ENCODE measurements at places on chromosomes 2 and 18.

GRCh38 chr2:197140045-197140444 is 170.5 kb downstream of the ANKRD44 start:
- DNase-seq: no peak

DNA sequence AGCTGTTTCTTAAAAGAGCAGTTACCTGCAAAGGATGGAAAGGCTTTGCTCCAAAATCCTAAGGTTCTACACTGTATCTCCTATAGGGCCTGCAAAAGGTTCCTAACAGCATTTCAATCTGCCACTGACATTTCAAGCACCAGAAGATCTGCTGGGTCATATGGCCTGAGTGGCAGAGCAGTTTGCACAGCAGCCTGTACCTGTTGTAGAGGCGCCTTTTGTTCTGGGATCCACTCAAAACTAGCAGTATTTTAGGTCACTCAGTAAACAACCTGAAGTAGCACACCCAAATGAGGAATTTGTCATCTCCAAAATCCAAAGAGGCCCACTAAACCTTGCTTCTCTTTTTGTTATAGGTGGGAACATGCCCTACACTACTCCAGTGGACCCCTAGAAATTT is 6.2 kb downstream of the FAM210A start:
- no peak for DNase-seq

DNA sequence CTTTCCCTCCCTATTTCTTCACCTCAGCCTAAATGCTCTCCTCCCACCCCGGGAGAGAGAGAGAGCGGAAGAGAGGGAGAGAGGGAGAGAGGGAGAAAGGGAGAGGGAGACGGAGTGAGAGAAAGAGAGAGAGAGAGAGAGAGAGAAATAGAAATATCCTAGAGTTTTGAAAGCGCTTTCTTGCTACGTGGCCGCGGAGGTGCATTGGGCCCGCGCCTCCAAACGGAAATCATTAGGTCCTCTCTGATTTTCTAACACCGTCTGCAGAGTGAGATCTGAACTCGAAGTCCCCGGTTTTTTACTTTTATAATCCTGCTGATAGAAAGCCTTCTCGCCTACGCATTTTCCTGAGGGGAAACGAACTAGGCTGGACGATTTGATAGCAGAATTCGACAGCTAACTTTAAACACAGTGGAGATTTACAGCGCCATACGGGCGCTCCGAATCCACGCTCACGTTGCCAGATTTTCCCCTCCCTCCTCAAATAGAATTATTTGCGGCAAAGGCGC is 903 bp upstream of the EVX2 start:
- DNase-seq: no peak

GRCh38 chr2:70456585-70457495 is 96.8 kb downstream of the TGFA start:
- DNase-seq: no peak

GRCh38 chr2:18623782-18624181 is 34.4 kb upstream of the NT5C1B start:
- DNase-seq: no peak

- no peak for DNase-seq
Observed at GRCh38 chr2:95670686-95671085, 78.9 kb downstream of the TRIM43 start.

- DNase-seq: no peak
Observed at GRCh38 chr2:100614455-100615000, 51.7 kb downstream of the PDCL3 start.

DNA sequence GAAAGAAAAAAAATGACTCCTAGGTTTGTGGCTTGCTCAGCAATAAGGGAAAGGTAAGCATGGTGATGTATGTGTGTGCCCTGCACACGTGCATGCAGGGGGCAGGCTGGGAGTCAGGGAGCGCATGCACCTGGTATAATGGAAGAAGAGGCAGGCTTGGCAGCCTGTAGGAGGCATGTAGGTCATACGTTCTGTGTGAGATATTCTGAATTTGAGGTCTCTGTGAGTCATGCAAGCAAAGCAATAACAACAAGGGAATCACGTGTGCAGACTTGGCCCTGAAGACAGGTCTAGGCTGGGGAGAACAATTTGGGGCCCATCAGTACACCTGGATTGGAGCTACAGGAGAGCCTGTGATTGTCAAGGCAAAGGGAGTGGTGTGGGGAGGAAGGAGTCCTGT is 94.5 kb upstream of the TTC39C start:
- no peak for DNase-seq

GRCh38 chr2:160634436-160634835 is 140.8 kb upstream of the RBMS1 start:
- DNase-seq: no peak

- DNase-seq: no peak
Observed at GRCh38 chr18:35029770-35030169, 11.4 kb upstream of the MAPRE2 start.

- DNase-seq: no peak
Observed at GRCh38 chr2:165827921-165828276, 33.9 kb upstream of the GALNT3 start.

DNA sequence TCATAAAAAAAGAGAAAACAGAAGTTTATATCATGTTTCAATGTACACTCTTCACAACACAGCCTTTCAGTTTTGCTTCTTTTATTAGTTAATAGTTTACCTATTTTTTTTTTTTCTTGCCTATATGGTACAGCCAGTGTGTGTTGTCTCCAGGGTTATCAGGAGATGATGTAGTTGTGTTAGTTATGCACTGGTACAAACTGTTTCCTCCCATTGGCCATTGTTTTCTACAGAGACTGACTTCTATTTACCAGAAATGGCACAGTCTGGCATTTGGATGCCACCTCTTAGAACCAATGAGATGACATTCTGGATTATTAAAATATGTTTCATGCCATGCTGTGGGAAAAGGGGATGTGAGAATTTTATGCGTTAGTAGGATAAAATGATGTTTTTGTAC is 339.4 kb downstream of the PLCL1 start:
- DNase-seq: no peak

- DNase-seq: no peak
Observed at GRCh38 chr2:235694721-235695601, 201.1 kb downstream of the AGAP1 start.

DNA sequence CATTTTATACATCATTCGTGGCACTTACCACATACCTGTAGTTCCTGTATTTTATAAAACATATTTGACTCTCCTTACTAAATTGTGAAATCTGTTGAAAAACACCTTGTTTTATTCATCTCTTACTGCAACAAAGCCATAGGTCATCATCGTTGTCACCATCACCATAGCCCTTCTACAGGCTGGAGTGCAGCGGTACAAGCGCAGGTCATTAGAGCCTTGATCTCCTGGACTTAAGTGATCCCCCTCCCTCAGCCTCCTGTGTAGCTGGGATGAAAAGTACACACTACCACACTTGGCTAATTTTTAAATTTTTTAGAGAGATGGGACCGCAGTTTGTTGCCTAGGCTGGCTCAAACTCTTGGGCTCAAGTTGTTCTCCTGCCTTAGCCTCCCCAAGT is 184.2 kb downstream of the PHLPP1 start:
- DNase-seq: no peak

GRCh38 chr2:101361121-101361520 is 26.2 kb downstream of the CREG2 start:
- DNase-seq: no peak

GRCh38 chr18:57640236-57640635 is 18.6 kb upstream of the NARS1 start:
- DNase-seq: no peak

DNA sequence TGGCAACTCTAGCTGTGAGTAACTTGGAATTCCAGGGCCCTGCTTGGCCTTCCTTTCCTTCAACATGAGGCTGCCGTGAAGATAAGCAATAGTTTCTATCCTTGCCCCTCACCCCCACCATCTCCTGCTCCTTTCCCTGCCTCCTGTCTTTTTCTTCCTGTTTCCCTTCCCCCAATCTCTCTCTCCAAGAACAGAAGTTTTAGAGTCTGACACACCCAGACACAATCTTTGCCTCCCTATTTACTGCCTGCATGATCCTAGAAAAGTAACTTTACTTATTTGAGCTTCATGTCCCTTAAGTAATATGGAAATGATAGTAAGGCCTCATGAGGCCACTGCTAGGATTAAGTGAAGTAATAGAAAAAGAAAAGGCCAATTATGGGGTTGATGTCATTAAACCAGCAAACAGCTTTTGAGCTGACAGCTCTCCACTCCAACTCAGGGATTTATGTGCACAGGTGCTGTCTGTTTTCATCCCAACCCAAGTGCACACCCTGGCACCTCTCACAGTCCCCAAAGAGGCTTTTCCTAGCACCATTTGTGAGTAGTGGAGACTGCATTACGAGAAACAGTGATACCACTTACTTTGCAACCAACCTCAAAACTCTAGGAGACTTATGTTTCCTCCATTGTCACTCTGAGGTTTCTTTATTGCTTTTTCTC is 123.7 kb upstream of the SIX3 start:
- DNase-seq: no peak

DNA sequence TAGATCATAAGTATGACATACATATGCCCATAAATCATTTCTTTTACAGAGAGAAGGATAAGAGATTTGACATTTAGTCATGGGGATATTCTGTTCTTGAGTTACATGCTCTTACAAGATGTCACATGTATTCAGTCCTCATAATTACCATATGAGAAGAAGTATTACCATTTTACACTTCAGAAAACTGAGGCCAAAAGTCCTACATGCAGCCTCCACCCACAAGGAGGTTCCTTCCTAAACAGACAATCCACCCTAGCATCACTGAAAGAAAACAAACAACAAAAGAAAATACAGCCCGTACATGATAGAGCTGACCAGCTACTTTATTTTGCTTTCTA is 335.1 kb downstream of the SETBP1 start:
- DNase-seq: no peak

- no peak for DNase-seq
Observed at GRCh38 chr2:24403168-24403831, 43.0 kb upstream of the ITSN2 start.

DNA sequence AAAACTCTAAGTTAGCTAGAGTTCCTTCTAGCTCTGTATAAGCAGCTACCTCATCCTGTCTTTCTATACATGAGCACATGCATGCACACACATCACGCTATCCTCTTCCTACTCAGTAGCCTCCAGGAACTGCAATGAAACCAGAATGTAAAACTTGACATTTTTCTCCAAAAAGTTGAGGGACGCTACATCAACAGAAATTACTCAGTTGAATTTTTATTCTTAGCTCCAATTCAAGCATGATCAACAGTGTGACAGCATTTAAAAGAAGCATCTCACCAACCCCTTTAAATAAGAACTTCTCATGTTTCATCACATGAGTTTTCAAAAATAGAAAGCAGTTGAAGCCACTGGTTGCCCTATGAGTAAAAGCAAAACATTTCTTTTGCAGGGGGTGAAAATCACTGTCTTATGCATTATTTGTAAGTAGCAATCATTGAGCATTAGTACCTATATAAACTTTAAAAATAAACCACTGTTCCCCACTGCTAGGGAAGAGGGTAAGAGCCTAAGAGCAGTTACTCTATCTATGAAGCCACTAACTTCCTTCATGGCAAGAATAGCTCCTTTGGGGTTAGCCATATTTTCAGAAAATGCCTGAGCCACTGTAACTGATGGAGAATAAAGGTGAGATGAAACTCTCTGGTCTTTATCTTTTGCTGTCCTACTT is 77.9 kb upstream of the ARL5A start:
- DNase-seq: no peak

GRCh38 chr2:6928452-6928851 is 11.2 kb downstream of the RNF144A start:
- DNase-seq: no peak

DNA sequence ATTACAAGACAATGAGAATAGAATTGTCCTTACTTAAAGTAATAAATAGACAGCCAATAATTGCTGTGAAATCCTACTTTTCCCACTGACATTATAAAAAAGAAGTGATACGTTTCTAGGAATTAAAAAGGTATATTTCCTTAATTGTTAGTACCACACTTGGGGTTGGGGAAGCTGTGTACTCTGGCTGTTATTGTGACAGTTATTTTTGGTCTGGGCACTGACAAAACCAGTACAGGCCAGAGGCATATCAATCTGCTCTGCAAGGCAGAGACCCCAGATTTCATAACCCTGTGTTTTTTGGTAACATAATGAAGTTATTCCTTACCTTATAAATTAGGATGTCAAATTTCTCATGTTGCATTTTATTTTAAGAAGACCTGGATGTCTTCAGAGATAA is 66.5 kb downstream of the RAB10 start:
- no peak for DNase-seq

DNA sequence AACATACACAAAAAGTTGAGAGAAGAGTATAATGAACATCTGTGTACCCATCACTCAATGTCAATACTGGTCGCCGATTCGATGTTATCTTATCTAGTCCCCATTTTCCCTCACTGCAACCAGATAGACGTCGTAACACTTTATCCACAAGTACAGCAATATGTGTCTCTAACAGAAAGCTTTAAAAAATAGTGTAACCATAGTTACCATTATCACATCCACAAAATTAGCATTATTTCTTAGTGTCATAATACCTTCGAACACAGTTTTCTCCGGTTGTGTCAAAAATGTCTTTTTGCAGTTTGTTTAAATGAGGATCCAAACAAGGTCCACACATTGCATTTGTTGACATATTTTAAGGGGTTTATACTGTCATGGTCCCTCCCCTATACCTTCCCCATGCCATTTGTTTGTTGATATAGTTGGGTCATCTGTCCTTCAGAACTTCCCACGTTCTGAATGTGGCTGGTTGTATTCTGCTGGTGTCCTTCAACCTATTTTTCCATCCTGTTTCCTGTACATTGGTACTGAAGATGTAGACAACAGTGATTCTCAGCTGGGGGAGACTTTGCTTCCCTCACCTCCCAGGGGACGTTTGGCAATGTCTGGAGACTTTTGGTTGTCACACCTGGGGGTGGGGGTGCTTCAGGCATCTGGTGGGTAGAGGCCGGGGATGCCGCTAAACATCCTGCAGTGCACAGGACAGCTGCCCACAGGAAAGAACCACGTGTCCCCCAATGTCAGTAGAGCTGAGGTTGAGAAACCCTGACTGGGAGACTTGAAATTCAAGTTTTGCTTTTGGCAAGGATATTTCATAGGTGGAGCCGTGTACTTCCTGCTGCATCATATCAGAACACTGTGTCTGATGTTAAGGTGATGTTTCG is 72.7 kb upstream of the SPRED2 start:
- no peak for DNase-seq

GRCh38 chr18:54787616-54788015 is 40.7 kb upstream of the RAB27B start:
- no peak for DNase-seq

DNA sequence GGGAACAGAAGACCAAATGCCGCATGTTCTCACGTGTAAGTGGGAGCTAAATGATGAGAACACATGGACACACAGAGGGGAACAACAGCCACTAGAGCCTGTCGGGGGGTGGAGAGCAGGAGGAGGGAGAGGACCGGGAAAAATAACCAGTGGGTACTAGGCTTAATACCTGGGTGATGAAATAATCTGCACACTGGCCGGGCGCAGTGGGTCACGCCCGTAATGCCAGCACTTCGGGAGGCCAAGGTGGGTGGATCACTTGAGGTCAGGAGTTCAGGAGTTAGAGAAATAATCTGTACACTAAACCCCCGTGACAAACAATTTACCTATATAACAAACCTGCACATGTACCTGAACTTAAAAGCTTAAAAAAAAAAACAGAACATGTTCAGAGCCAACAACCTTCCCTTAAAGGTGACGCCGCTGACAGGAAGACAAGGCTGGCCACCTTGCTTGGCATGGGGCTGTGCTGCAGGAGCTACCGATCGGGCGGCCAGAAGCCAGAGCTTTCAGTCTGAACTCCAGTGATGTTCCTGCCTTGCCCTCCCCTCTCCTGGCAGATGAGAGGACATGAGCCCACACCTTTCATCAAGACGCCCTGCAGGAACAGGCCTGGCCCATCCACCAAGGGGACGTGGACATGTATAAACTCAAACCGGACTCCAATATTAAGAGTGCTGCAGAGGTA is 11.2 kb downstream of the SLC66A2 start:
- no peak for DNase-seq

GRCh38 chr18:54964741-54965140 is 5.5 kb upstream of the CCDC68 start:
- no peak for DNase-seq

All from activated CD4-positive, alpha-beta T cell treated with anti-CD3 and anti-CD28 coated beads, Interleukin-2, amount 50 U/mL, for 24 hours (primary cell).